ENCODE measurements at places on chromosomes 5 and 9. TPM values are rescaled to one million over a fixed set of nuclear protein-coding genes. Genes with fewer than 3 reads are reported as not detected.

TSLP gene
- 0.72 TPM for total RNA-seq

PCDHA8 gene
- total RNA-seq = not detected

TUSC1 gene
- total RNA-seq = 7.4 TPM

SCGB3A2 gene
- total RNA-seq = not detected

ARID3C gene
- total RNA-seq = 0.72 TPM

NTNG2 gene
- total RNA-seq = 4.7 TPM

NOXA1 gene
- total RNA-seq = 0.16 TPM

FOXD4 gene
- total RNA-seq = not detected

AK8 gene
- 1.4 TPM for total RNA-seq

CDO1 gene
- total RNA-seq = 0.72 TPM

PCDHGA9 gene
- 1.4 TPM for total RNA-seq

TEX48 gene
- not detected for total RNA-seq

EDIL3 gene
- total RNA-seq = 34.8 TPM

RAB14 gene
- total RNA-seq = 17.7 TPM

SOHLH1 gene
- total RNA-seq = not detected

ESM1 gene
- 16.4 TPM for total RNA-seq

HSPB3 gene
- total RNA-seq = not detected

LMAN2 gene
- 328 TPM for total RNA-seq

DNAJB5 gene
- 4.9 TPM for total RNA-seq

PPIC gene
- total RNA-seq = 42.4 TPM

PHF24 gene
- not detected for total RNA-seq

Data from cardiac atrium fibroblast (primary cell).